ENCODE measurements at places on chromosomes 4 and X.
A peak's percentile ranks its signal among the peaks of the same experiment; 100 is the strongest.

DNA sequence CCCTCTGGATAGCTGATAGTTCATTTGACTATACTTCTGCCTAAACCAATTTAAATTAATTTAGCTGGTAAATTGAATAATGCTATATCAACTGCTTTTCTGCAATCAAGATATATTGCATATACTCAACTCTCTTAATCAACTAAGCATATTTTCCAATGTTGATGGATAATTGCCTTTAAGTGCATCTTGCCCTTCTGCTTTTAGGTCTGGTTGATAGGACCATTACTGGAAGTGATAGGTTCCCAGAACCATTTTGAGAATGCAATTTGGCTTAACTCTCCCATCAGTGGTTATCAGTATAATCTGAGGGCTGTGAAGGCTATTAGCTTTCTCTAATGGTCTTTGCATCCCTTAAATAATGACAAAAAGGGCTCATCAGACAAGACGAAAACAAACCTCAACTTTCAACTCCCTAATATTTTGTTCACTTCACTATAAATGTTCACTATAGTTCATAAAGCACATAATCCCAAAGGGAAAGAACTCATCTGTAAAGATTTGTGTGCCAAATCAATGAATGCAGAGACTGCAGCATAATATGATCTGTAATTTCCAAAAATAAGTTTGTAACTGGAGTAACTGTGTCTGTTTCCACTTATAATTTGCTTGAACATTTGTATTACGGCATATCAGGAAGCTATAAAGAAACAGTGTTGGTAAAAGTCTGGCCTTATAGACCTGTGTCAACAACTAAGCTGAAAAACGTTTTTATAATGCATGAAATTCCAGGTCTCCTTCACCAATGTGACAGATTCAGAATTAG lies 273.6 kb downstream of the FBXO8 start:
- no peak for DNase-seq

DNA sequence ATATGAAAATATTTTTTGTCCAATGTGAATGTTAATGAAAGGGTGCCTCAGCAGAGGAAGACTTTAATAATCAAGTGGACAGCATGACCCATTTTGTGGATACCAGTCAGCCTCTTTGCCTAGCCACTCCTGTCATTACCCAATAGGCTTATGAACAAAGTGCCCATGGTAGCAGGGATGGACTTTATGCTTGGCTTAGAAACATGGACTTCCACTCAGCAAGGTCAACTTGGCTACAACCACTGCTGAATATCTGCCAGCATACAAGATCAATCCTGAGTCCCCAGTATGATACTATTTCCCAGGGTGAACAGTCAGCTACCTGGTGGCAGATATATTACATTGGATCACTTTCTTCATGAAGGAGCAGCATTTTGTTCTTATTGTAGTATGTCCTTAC lies 56.7 kb upstream of the NXF3 start:
- no peak for DNase-seq

GRCh38 chrX:135543924-135544323 lies 23.5 kb downstream of the INTS6L start:
- no peak for DNase-seq

DNA sequence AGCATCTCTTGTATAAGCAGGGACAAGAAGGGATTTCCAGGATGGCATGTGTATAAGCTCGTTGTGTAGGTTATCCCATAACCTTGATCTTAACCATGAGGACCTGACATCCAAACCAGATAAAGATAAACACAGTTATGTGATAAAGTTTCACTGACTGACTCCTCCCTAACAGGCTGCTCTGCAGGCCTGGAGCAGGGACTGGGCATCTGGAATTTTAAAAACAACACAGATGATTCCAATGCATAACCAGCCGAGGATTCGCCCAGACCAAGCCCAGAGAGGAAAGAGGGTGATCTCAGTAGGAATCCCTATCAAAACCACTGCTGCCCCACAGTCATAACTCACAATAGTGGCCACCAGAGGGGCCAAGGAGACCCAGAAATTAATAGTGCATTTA lies 22.7 kb downstream of the KLF3 start:
- DNase-seq, result no peak

GRCh38 chrX:136166221-136166855 lies 19.0 kb downstream of the FHL1 start:
- DNase-seq, result peak; percentile 70

DNA sequence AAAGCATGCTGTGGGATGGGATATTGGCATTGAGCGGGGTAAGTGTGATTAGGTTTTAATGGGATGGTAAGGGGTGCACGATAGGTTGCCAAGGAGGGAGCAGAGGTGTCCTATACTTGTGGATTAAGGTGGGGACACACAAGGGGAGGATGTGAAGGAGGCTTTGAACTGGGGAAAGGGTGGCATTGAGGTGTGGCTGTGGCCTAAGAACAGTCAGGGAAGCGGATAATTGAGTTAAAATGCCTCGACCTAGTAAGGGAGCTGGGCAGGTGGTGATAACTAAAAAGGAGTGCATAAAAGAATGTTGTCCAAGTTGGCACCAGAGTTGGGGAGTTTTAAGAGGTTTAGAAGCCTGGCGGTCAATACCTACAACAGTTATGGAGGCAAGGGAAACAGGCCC lies 17.5 kb downstream of the KLKB1 start:
- DNase-seq, result no peak

DNA sequence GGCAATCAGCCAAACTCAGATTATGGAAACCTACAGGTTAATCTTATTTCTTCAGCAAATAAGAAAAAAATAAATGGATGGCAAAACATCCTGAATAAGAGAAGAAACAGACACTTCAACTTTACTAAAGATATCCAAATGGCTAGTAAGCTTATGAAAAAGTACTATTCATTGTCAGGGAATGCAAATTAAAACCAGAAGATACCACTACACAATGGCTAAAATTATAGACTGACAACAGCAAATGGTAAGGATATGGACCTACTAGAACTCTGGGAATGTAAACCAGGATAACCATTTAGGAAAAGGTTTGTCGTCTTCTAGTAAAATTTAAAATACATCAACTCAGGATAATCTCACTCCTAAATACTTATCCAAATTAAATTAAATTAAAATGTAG lies 24.3 kb downstream of the GRSF1 start:
- no peak for DNase-seq

DNA sequence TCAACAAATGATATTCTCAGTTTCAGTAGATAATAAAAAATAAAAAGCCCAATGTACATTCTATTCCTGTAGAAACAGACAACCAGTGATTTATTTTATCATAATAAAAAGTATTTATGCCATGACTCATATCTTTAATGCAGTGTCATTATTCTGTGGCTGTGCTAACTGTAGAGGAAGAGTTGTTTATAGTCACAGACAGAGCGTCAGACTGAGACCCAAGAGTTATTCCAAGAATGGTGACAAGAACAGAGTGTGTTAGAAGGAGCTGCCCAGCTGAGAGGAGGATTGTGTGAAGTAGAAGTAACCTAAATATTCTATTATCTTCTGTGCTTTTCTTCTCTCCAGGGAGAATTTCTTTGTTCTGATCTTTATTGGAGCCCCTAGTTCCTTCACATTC lies 210.7 kb downstream of the PPP1R2C start:
- DNase-seq, result peak; percentile 10

DNA sequence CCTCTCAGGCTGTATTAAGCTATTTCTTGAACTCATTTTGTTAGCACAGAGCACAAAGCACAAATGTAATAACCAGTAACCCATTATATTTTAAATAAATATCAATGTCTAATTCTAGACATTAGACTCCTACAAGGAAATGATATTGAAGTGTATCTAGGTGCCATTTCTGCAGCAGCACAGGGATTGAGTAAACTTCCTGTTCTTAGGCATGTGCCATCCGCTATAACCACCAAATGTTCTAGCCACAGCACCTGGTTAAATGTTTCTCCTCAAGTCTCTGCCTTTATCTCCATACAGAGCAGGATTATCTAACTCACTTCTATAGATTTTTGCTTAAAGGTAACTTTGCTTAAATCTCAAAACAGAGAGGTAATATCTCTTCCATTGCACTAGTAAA lies 51.4 kb downstream of the SGMS2 start:
- DNase-seq, result no peak

- DNase-seq, result no peak
These were observed 132.8 kb downstream of the DCLK2 start for GRCh38 chr4:150211016-150211415.

DNA sequence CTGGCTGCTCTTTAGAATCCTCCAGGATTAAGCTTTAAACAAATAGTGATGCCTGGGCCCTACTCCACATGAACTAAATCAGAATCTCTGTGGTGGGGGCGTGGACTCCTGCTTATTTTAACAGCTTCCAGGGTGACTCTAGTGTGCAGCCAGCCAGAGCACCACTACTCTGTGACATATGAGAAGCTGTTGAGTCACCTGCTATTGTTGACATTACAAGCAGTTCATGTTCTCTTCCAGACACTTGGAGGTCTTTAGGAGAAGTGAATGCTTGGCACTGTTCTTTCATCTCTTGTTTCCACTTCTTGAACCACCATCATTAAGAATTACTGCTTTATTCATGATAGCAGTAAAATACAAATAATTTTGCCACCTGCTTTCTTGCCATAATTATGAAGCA lies 426 bp upstream of the C4orf51 start:
- DNase-seq, result peak; percentile 80

DNA sequence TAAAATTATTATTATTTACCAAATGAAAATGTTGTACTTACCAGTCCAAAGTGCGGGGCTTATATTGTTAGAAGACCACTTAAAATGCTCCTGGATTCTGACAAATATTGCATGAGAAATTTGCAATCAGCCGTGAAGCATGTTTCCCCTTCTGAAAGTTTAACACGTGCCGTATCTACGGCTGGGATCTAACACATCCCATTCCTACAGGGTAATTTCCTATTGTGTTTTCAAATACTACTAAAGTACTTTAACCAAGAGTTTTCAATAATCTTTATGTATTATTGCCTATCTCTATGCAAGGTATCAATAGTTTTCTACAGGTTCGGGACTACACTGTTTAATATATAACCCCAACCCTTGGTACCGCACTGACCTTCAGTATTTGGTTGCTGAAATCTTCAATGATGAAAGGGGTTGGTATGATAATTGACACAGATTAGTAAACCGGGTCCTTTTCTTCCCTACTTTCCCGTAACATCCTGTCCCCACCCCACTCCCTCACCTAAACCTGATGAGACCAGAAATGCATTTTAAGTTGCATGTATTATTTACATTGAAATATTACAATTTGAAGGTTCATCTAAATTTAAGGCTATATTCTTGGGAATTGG lies 795 bp upstream of the BRWD3 start:
- peak; percentile 4 for DNase-seq

- DNase-seq, result no peak
These were observed 432.1 kb upstream of the NR3C2 start for GRCh38 chr4:148874331-148874730.

DNA sequence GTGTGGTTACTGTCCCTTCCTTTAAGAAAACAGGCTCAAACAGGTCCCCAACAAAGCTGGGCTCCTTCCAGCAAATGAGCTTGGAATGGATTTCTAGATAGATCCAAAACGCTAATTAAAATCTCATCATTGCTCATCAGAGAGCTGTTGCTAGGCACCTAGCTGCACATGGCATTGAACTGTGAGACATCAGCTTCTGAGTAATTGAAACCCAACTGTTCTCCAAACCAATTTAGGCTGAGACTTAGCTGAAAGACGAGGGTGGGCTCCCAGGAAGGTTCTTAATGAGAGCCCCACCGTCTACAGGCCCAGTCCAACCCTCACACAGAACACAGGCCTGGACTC lies 59.1 kb downstream of the FAM184B start:
- no peak for DNase-seq

- peak; percentile 27 for DNase-seq
These were observed 53.1 kb upstream of the TSPAN5 start for GRCh38 chr4:98711526-98711925.

- DNase-seq, result peak; percentile 48
These were observed 51.1 kb downstream of the WDFY3 start for GRCh38 chr4:84915396-84915780.

GRCh38 chr4:105894660-105895582 lies at the start of gene NPNT:
Gene NPNT, plus strand, starts transcription at chr4:105895471. Its CDS starts 182 bp downstream, at chr4:105895653.
- no peak for DNase-seq

- peak; percentile 1 for DNase-seq
These were observed 64.0 kb downstream of the GPRASP3 start for GRCh38 chrX:102784550-102784949.

GRCh38 chr4:39304651-39305050 lies 61.5 kb downstream of the RFC1 start:
- peak; percentile 60 for DNase-seq

DNA sequence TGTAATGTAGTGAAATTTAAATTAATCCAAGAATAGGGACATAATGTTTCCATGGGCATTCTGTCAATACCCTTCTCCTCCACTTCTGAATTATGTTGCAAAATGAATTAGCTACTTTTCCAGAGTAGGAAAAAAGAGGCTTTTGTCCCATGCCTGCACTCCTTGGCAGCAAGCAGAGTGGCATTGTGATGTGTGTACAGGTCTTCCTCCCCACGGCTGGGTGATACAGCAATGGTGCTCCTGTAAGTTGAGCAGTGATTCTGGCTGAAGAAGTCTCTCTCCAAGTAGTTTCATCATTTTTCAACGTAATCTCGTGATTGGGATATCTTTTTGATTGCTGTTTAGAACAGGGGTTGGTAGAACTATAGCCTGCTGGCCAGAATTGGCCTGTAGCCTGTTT lies 59.9 kb downstream of the KIT start:
- DNase-seq, result no peak

- DNase-seq, result no peak
These were observed 38.6 kb upstream of the CRMP1 start for GRCh38 chr4:5931526-5931925.

GRCh38 chr4:87543835-87544461 lies 14.8 kb upstream of the SPARCL1 start:
- DNase-seq, result peak; percentile 85

GRCh38 chr4:110634350-110635162 lies 11.7 kb upstream of the PITX2 start:
- no peak for DNase-seq

- peak; percentile 84 for DNase-seq
These were observed 48.6 kb downstream of the PDGFRA start for GRCh38 chr4:54277691-54278090.

DNA sequence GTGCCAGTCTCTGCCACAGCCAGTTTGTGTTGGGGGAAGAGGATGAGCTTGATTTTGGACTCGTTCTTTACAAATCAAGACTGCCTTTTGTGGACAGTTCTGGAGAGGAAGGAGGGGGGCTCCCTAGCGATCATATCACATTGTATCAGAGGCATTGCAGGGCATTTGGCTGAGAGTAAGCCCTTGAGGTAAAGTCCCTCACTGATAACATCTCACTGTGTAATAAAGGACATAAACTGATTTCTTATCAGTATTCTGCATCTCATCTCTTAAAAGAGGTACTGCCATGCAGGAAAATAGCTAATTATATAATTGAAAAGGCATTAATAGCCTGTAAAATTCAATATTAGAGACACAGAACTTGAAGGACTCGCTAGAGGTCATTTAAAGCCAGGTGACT lies 6.1 kb upstream of the IGFBP7 start:
- no peak for DNase-seq

DNA sequence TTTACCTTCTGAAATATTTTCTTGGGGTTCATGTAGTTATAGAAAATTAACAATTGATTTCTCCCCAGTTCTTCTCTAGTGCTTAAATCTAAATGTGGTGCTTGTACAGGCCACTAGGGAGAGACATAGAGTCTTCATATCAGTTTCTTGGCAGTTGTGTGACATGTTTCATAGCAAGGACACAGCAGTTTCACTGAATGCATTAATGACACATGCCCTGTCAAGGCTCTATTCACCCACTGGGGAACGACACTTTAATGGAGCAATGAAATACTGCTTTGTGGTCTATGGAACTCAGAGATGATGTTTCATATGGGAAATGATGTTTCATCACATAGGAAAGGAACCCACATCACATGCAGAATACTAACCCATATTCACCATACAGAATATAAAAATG lies 2.8 kb downstream of the VEGFC start:
- DNase-seq, result peak; percentile 75

Data from choroid plexus epithelial cell (primary cell).